ENCODE measurements at places on chromosomes 3 and 15. TPM values are rescaled to one million over a fixed set of nuclear protein-coding genes. Genes with fewer than 3 reads are reported as not detected.

LTF gene
- total RNA-seq, result 0.09 TPM

GADL1 gene
- total RNA-seq, result 0.45 TPM

NR1I2 gene
- total RNA-seq, result 0.09 TPM

C2CD4B gene
- 38.2 TPM for total RNA-seq

PRR20G gene
- total RNA-seq, result not detected

GP9 gene
- total RNA-seq, result not detected

CCDC39 gene
- total RNA-seq, result not detected

CADPS gene
- not detected for total RNA-seq

NXPE3 gene
- total RNA-seq, result 7.5 TPM

P3H2 gene
- total RNA-seq, result 5.0 TPM

SIDT1 gene
- total RNA-seq, result not detected

ATP8B4 gene
- total RNA-seq, result under 0.01 TPM

MYL3 gene
- not detected for total RNA-seq

NUTM1 gene
- not detected for total RNA-seq

CFAP100 gene
- total RNA-seq, result not detected

LRRC2 gene
- total RNA-seq, result under 0.01 TPM

ACTRT3 gene
- total RNA-seq, result 4.3 TPM

SLC9A9 gene
- total RNA-seq, result 0.56 TPM

GOLGA8J gene
- total RNA-seq, result not detected

CPLX3 gene
- not detected for total RNA-seq

FMN1 gene
- 0.56 TPM for total RNA-seq

NMB gene
- 3.9 TPM for total RNA-seq

PPARG gene
- total RNA-seq, result 12.6 TPM

PRRT3 gene
- 0.72 TPM for total RNA-seq

All from endothelial cell of coronary artery (primary cell).